ENCODE measurements at places on chromosomes 4 and X. TPM values are rescaled to one million over a fixed set of nuclear protein-coding genes. Genes with fewer than 3 reads are reported as not detected.

The SMIM31 gene
- not detected for total RNA-seq

The MGAT4D gene
- not detected for total RNA-seq

The SOD3 gene
- total RNA-seq: 3.4 TPM

GRCh38 chr4:7206911-7207567 lies 14.7 kb downstream of the SORCS2 start:
- peak; percentile 91 for DNase-seq
- peak overlapping the region; percentile 87 for H3K27ac ChIP-seq
- peaks cover 49% of the 10 kb centered on the region for H3K4me1 ChIP-seq
- H3K27me3 ChIP-seq: no peaks in the 10 kb centered on the region

DNA sequence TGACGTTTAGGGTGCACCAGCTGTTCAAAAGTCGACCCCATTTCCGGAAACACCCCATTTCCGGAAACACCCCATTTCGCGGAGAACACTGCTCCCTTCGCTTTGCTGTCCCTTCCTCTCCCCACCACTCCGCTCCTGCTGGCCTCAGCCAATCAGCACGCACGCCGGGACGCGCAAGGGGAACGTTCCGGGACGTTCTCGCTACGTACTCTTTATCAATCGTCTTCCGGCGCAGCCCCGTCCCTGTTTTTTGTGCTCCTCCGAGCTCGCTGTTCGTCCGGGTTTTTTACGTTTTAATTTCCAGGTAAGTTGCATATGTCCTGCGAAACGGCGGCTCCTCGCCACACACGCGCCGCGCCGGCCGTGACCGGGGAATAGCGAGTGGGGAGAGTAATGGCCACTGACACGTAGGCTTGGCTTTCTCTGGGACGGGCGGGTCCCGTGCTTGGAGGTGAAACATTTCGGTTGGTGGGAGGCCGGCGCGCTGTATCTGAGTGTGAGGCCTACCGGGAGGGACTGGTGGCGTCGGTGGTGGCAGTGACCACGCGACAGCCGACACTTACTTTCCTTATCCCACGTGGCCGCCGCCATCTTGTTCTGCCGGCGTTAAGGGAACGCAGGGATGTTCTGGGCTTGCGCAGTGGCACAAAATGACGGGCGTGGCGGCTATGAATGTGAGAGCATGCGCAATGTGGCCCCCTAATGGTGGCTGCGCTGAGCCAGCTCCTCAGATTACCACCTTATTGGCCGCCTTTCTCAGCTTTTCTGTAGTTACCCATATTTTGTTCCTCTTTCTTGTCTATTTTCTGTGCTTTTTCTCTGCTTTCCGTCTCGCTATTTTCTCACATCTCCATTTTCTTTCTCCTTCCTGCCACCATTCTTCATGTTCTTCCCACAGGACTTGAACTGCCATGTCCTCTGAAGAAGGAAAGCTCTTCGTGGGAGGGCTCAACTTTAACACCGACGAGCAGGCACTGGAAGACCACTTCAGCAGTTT lies at the start of gene RBM3:
RBM3 (plus strand) TSS at position 215 of the 997 bp plus-strand sequence; CDS start at position 912, 697 bp downstream.
- peak within 1 kb of the TSS; percentile 97 for H3K4me3 ChIP-seq
- DNase-seq: peak; percentile 95
- H3K27ac ChIP-seq: peak within 1 kb of the TSS; percentile 99
- H3K36me3 ChIP-seq: peaks cover 26% of the 10 kb centered on the region
- H3K27me3 ChIP-seq: no peaks in the 10 kb centered on the region

GRCh38 chr4:170198747-170199146 lies 109.0 kb upstream of the AADAT start:
- no peak for DNase-seq
- H3K27ac ChIP-seq: no peak overlapping the region
- H3K27me3 ChIP-seq: no peaks in the 10 kb centered on the region
- no peaks in the 10 kb centered on the region for H3K36me3 ChIP-seq
- no peak overlapping the region for H3K4me3 ChIP-seq
- no peaks in the 10 kb centered on the region for H3K4me1 ChIP-seq

DNA sequence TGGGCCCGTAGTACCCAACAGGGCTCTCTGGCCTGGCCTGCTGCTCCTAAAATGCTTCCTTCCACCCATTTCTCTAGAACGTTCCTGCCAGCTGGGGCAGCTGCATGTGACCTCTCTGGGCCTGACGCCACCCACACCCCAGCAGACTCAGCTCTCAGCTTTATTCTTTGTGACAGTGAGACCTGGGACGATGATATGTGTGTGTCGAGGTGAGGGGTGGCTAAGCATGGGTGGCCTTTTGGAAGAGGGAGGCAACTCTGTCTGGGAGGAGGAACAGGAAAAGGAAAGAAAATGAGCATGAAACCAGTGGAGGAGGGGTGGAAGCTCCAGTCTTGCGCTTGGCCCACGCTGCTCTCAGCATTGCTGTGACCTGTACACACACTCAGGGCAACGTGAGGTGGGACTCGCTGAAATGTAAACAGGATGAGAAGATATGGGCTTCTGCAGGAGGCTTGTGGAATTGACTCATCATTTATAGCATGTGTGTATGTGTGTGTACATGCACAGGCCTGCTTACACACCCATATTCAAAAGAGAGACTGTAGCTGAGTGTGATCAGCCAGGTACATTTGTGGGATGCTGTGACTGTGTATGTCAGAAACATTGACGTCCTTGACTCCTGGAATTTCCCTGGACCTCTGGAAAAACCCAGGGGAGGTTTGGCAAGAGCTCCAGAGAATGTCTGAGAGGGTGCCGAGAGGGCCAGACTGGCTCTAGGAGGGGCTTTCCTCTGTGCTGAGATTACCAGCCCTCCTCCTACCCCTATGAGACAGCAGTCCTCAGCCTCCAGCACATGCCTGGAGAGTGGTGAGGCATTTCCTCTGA lies 137.9 kb downstream of the PJA1 start:
- H3K4me3 ChIP-seq: no peak overlapping the region
- DNase-seq: peak; percentile 60
- H3K27me3 ChIP-seq: no peaks in the 10 kb centered on the region

GRCh38 chr4:66837279-66837922 lies 707.9 kb downstream of the CENPC start:
- DNase-seq: no peak
- H3K36me3 ChIP-seq: no peaks in the 10 kb centered on the region

DNA sequence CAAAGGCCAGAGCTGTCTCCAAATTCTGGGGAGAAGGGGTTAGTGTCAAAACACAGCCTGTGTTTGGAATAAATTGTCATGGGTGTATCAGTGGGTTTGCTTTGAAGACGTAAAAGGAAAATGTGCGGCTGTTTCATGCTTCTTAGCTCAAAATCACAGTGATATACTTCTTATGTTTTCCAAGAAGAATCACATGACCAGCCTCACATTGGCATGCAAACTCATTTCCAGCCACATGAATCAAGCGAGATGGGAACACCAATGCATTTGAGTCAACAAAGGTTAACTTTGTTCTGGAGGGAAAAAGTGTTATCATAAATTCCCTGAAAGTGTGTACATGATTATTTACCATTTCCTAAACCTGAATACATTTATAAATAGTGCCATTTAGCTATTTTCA lies 19.0 kb upstream of the SPP1 start:
- DNase-seq: no peak
- no peaks in the 10 kb centered on the region for H3K36me3 ChIP-seq
- no peak overlapping the region for H3K27ac ChIP-seq
- H3K27me3 ChIP-seq: no peaks in the 10 kb centered on the region
- H3K4me3 ChIP-seq: no peak overlapping the region

GRCh38 chr4:87853108-87853507 lies 20.3 kb downstream of the MEPE start:
- peaks cover 7% of the 10 kb centered on the region for H3K4me1 ChIP-seq
- peaks cover 2% of the 10 kb centered on the region for H3K27me3 ChIP-seq
- H3K36me3 ChIP-seq: no peaks in the 10 kb centered on the region
- DNase-seq: no peak
- no peak overlapping the region for H3K27ac ChIP-seq
